ENCODE measurements at places on chromosomes 4 and X.
A peak's percentile ranks its signal among the peaks of the same experiment; 100 is the strongest.

- DNase-seq: no peak
Observed at GRCh38 chrX:17812763-17813162, 48.3 kb downstream of the RAI2 start.

DNA sequence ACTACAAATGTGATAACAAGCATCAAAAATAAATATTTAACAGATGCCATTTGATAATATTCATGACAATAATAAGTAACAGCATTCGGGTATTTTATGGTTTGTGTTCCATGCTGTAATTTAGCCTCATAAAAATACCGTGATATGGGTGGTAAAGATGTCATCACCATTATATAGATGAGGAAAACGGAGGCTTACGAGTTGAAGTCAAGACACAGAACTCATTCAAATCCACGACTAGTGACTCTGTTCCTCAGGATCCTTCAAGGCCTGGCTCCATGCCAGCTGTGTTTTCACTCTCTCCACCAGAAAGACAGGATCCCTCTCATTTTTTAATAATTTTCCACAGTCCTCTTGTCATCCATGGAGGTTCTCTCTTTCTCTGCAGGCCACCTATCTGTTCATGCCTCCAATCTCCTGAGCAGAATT is 94.5 kb downstream of the APBB2 start:
- no peak for DNase-seq

DNA sequence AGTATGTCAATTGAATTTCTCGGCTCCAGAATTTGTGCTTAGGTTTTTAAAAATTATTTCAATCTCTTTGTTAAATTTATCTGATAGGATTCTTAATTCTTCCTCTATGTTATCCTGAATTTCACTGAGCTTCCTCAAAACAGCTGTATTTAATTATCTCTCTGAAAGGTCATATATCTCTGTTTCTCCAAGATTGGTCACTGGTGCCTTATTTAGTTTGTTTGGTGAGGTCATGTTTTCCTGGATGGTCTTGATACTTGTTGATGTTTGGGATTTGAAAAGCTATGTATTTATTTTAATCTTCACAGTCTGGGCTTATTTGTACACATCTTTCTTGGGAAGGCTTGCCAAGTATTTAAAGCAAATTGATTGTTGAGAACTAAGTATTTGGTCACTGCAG is 24.7 kb upstream of the HERC3 start:
- no peak for DNase-seq

- no peak for DNase-seq
Observed at GRCh38 chr4:40719008-40719623, 30.6 kb upstream of the NSUN7 start.

DNA sequence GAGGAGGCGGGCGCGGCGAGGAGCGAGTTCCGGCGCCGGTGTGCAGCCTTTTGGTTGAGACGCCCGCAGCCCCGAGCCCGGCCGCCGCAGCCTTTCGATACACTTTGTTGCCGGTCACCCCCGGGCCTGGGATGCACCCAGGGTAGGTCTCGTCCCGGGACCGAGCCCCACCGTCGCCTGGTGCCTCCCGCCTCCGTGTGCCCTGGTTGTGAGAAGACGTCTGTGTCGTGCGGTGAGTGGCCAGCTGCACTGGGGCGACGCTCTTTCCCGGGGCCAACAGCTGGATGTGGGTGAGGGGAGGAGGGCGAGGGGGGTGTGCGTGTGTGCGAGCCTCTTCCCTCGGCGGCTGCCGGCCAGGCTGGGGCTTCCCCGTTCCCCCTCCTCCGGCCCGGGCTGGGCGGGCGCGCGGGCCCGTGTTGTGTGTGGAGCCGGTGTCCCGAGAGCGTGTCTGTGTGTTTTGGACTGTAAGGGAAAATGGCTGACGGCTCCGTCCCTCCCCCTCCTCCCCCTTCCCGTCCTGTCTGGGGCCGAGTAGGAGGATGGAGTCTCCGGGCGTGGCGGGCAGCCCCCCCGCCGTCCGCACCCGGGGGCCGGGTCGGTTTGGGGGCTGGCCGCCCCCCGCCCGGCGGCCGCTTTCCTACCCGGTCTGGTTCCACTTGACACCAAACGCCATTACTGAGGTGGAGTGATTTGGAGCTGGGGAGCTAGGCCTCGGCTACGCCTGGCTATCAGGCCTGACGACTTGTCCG is 807 bp downstream of the USP9X start:
- peak; percentile 2 for DNase-seq

DNA sequence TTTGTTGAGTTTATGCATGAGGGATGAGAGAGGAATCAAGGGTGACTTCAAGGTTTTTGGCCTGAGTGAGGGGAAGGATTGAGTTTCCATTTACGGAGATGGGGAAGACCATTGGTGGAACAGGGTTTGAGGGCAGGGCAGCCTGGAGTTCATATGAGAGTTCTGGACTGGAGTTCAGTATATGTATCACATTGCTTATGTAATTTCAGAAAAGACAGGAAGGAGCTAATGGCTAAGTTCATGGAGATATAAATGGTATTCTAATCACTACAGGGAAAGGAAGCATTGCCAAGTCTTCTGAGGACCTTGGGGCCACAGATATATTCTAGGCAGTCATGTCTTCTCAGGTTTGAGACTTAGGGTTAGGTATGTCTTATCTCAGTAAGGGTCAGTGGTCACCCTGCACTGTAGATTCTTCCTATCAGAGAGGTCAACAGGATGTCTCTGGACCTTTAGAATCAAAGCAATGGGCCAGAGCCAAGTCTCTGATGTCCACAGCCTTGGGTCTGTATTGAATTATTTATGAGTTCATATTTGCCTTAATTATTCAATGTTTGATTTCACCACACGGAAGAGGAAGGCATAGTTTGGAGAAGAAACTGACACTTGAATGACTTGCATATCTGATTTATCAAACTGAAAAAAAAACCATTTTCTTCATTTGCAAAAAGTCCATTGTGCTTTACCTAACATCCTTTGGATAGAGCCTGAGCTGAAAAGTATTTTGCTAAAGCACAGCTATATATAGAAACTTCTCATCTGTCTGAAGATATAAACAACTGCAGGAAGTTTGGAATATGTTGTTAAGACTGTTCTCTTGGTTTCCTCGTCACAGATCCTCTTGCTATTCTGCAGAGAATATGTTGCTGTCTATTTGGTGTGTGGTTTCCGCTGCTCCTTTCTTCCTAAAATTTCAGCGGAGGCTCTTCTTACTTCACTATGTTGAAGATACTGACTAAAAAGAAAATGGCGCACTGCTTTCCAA is 139.5 kb downstream of the PDGFRA start:
- no peak for DNase-seq

- no peak for DNase-seq
Observed at GRCh38 chrX:153342762-153343558, 9.0 kb downstream of the ZNF275 start.

DNA sequence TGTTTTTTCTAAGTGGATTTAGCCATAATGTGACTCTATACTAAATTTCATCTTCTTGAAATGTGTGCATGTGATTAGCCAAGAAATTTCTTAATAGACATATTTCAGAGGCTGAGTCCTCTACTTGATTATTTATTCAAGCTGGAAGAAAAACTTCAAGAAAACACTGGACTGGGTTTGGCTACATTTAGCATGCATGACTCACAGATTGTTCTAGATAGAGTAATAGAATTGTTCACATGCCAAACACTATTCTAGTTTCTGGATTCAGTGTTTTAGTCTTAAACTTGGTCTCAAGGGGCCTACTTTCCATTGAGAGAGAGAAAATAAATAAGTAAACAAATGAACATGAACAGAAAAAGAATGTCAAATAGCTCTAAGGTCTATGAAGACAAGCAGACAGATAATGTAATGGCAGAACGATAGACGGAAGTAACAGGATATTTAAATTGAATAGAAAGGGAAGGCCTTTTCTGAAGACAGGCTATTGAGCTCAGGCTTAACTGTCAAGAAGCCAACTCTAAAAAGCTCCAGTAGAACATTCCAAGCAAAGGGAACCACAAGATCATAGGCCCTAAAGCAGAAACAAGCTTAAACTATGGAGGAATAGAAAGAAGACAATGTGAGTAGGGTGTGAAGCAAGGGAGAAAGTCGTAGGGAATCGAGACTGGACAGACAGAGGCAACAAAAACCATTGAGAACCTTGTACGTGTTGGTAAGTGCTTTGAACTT is 104.6 kb downstream of the TMEM144 start:
- no peak for DNase-seq

GRCh38 chr4:65508168-65508567 is 162.1 kb downstream of the EPHA5 start:
- DNase-seq: no peak

DNA sequence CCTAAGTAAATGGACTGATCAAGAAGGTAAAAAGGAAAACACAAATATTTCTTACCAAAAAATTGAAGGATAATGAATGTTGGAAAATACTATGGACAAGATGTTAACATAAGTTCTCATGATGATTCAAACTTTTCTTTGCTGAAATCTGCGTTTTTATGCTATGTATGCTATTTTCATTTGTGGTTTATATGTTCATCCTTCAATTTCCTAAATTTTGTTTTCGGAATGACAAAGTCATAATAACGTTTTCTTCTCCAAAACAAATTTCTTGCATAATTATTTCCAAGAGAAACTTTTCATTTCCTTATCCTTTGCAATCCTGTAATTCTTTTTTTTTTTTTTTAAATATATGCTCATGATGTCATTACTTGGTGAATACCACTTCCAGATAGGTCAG is 7.8 kb downstream of the PF4V1 start:
- DNase-seq: no peak

- no peak for DNase-seq
Observed at GRCh38 chr4:13523591-13524503, 20.5 kb downstream of the NKX3-2 start.

GRCh38 chr4:16659079-16659478 is 239.4 kb downstream of the LDB2 start:
- DNase-seq: no peak

GRCh38 chr4:111113591-111113990 is 490.7 kb upstream of the PITX2 start:
- no peak for DNase-seq

DNA sequence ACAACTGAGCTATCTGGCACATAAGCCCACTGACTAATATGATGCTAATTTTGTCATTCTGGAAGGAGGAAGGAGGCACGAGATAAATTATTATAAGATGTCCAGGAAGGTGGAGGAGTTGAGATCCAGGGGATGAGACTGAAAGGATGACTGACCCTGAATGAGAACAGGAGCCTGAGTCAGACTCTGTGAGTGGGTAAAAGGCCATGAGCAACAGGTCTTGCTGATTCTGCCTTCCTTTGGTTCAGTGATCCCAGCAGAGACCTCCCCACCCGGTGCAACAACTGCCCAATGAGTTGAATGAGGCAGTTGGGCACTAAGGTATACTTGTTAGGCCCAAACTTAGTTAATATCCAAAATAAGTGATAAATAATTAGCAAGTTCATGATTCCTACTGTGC is 238.1 kb upstream of the GPC4 start:
- DNase-seq: no peak

GRCh38 chr4:176377780-176378179 is 58.0 kb downstream of the SPCS3 start:
- no peak for DNase-seq

DNA sequence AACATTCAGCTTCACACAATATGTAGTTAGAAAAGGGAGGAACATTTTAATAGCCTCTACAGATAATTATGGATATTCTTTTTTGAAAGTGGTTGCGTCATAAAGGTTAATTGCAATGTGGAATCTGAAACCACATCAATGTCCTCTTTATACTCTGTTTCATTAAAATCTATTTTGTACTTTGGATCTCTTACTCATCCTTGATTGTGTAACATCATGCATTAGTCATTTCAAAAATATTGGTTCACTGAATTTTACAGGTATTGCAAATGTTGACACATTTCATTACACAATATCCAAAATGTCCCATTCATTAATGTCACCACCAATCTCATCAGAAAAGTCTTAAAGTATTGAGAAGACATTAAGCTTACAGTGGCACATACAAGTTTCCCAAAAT is 62.7 kb upstream of the USP9X start:
- no peak for DNase-seq

GRCh38 chrX:10401239-10401638 is 219.1 kb downstream of the MID1 start:
- DNase-seq: no peak

DNA sequence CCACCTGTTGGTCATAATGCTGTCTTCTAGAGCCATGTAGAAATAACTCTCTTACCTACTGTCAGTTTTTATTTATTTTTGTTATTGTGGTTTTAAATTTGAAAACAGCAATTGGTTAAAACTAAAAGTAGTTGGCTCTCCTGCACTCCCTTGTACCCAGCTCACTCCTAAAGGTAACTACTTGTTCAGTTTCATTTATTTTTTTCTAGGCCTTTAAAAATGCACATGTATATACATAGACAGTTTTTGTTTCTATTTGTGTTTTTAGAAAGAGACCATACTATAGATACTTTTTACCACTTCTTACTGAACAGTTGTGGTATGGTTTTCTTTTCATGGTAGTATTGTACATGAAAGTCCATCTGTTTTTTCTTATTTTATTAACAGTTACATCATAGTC is 16.8 kb downstream of the SMAD1 start:
- no peak for DNase-seq

- DNase-seq: no peak
Observed at GRCh38 chr4:38076153-38076669, 116.0 kb downstream of the PTTG2 start.

GRCh38 chrX:120692319-120692718 is 62.5 kb upstream of the C1GALT1C1 start:
- no peak for DNase-seq

DNA sequence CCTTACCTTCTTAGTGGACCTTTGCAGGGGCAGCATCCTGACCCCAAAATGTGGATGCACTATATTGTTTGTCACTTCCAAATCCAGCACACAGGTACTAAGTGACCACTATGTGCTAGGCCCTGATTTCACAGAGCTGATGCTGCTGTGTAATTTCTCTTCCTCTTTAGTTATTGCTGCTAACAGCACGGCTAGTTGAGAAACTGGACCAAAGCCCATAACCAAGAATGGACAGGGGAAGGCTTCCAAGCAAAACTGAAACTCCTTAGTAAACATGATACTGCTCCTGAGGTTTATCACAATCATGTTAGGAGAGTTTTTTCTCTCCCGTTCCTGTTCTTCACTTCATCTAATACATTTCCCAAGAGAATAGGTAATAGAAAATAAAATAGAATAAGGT is 172.9 kb upstream of the TTC29 start:
- DNase-seq: no peak

DNA sequence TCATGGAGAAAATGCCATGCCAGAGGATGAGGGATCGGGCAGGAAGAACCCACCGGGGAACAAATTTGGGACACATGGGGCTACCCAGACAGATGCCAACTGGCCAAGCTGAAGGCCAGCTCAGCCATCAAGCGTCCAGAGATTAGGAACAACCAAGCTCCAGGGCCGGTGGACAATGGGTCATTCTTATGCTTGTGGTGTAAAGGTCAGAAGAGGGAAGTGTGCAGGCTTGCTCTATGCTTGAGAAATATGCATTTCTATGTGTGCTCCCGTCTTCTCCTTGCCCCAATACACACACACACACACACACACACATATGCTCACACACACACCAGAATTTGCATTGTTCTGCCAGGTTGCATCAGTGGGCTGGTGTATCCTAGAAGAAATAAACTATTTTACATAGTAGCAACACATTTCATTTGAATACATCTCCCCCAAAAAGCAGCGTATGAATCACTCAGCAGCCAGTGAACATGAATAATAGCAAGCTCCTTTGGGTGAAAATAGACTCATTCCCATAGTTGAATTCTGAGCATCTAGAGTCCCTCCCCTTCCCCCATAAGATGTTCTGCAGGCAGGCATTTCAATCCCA is 201.9 kb upstream of the PPARGC1A start:
- DNase-seq: no peak

GRCh38 chr4:181897935-181898334 is 345.3 kb upstream of the TENM3 start:
- DNase-seq: no peak

All from stimulated activated effector memory CD8-positive, alpha-beta T cell treated with anti-CD3 and anti-CD28 coated beads, Interleukin-12 subunit alpha, Interleukin-12 subunit beta, amount 100 ng/mL, for 72 hours (primary cell).